Activated naive CD8-positive, alpha-beta T cell treated with anti-CD3 and anti-CD28 coated beads, Interleukin-2, amount 50 U/mL, for 24 hours (primary cell): ENCODE measurements at places on chromosomes 2 and 18.

GRCh38 chr2:67752969-67753368 is 309.8 kb downstream of the C1D start:
- no peak for DNase-seq

DNA sequence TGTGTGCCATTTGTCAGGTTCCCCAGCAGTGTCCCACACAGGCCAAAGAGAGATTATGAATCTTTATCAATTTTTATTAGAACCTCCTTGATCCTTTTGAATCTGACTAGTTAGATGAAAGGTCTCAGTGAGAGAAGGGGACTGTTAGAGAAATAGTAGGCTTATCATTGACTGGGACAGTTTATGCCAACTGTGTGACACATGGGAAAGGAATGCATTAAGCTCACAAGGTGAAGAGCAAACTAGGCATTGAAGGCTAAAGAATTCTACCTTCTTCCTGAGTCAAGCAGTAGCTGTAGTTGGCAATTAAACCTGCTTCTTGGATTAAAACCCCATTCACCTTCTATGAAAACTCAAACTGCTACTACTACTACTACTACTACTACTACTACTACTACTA is 389.6 kb upstream of the CDH19 start:
- no peak for DNase-seq

DNA sequence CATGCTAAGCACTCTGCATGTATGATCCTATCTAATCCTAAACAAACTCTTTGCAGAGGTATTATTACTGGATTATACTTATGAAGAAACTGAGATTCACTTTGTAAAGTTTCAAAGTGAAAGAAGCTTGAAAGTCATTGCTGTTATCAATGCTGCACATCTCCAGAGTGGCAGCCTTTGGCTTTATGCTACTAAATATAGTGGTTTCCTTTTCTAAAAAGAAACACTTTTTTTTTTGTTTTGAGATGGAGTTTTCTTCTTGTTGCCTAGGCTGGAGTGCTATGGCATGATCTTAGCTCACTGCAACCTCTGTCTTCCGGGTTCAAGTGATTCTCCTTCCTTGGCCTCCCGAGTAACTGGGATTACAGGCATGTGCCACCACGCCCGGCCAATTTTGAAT is 114.9 kb upstream of the RAB27B start:
- no peak for DNase-seq

- no peak for DNase-seq
Measured at GRCh38 chr2:48779019-48779716, 23.6 kb upstream of the LHCGR start.

DNA sequence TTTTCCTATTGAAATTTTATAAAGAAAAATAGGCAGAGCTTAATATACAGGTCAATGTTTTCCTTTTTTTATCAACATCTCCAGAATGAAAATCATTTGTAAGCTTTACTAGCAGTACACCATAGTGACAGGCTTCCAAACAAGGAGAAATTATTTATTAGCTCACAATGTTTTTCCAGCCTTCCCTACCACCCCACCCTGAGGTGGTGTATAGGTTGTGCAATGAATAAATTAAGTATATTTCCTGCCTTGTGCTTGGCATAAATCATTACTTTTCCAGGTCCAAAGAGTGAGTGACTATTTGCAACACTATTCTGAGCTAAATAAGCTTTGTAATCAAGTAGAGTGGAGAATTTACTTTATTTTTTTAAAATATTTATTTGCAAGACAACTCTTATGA is 876.2 kb upstream of the POU3F3 start:
- DNase-seq: no peak

DNA sequence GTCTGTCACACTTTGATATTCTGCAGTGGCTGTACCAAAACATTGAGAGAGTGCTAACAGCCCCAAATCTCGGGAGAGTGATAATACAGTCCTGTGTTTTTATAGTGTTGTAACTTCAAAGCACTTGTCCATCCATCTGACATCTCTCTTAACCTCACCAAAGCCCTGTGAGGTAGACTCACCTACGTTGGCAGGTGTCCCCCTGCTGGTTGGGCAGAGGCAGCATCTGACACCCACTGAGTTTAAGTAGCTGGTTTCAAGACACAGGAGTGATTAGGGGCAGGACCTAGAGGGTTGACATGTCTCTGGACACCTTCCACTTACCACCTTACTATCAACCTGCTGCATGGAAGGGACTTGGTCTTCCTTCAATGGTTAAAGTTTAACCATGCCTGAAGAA is 22.9 kb downstream of the COLEC12 start:
- no peak for DNase-seq

DNA sequence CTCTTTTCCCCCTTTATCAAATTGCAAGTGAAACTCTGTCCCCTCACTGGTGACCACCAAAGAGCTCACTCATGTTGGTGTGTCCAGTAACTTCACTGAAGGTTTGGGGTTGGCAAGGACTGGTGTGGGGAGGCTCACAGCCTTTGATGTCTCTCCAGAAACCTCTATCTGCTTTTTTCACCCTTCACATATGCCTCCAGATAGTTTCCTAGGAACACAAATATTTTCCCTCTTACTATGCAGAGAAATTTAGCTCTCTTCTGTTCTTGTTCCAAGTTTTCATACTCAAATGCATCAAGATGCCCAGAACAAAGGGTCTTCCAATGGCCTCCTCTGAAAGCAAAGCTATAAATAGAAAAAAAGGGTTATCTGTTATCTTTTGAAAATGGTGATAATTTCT is 20.7 kb downstream of the DTNA start:
- DNase-seq: no peak

DNA sequence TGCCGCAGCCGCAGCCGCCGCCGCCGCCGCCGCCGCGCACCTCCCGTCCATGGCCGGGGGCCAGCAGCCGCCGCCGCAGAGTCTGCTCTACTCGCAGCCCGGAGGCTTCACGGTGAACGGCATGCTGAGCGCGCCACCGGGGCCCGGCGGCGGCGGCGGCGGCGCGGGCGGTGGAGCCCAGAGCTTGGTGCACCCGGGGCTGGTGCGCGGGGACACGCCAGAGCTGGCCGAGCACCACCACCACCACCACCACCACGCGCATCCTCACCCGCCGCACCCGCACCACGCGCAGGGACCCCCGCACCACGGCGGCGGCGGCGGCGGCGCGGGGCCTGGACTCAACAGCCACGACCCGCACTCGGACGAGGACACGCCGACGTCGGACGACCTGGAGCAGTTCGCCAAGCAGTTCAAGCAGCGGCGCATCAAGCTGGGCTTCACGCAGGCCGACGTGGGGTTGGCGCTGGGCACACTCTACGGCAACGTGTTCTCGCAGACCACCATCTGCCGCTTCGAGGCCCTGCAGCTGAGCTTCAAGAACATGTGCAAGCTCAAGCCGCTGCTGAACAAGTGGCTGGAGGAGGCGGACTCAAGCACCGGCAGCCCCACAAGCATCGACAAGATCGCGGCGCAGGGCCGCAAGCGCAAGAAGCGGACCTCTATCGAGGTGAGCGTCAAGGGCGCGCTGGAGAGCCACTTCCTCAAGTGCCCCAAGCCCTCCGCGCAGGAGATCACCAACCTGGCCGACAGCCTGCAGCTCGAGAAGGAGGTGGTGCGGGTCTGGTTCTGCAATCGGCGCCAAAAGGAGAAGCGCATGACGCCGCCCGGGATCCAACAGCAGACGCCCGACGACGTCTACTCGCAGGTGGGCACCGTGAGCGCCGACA is 2.4 kb downstream of the POU3F3 start:
- DNase-seq: no peak

DNA sequence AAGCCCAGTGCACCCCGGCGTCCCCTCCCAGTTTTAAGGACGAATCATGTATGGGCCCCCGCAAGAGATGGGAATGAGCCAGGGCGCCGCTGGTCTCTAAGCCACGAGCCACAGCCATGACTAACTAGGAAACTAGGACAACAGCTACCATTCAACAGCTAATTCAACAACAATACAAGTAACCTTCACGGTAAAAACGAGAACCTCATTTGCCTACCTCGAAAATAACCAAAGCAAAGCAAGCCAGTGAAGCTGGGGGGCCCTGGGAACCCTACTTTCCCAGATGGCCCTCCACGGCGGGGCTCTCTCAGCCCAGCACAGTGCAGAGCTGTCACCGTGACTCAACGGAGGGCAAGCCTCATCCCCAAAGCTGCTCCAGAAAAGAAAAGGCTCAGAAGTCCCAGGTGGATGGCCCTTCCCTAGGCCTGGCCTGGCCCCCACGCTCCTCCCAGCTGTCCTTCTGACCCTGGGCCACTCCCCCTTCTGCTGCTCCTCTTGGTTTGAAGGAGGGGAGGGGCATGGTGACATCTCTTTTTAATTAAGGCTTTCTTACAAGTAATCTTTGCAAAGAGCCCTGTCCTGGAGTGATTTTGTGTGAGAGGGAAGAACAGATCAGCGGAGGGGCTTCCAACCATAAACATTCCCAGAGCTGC is 126.3 kb downstream of the HDAC4 start:
- DNase-seq: peak; percentile 53

GRCh38 chr2:70391988-70392387 is 90.1 kb upstream of the FAM136A start:
- DNase-seq: no peak

GRCh38 chr2:207635468-207636200 is 10.4 kb upstream of the METTL21A start:
- no peak for DNase-seq

DNA sequence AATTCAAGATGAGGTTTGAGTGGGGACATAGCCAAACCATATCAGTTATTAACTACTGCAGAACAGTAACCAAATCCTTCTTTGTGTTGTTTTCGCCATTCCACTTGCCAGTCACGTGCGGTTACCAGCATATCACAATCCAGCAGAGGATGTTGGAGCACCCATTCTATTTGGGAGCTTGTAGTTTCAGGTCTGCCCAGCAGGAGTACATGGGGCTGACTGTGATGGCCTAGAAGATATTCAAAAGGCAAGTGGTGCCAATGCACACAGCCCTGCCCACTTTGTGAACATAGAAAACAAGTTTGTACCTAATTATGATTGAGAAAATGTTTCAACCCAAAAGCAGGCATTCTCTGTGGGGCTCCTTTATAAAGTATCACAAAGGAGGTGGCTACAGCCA is 57.0 kb downstream of the ZNF519 start:
- no peak for DNase-seq

DNA sequence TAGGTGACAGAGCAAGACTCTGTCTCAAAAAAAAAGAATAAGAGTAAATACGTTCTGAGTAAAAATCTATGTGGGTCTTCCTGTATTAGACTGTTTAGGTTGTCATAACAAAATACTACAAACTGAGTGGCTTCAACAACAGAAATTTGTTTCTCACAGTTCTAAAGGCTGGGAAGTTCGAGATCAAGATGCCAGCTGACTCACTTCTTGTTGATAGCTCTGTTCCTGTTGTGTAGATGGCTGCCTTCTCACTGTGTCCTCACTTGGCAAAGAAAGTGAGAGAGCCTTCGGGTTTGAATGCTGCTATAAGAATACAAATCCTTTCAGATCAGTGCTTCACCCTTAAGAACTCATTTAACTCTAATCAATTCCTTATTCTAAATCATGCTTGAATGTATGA is 430.0 kb upstream of the VWC2L start:
- DNase-seq: no peak

DNA sequence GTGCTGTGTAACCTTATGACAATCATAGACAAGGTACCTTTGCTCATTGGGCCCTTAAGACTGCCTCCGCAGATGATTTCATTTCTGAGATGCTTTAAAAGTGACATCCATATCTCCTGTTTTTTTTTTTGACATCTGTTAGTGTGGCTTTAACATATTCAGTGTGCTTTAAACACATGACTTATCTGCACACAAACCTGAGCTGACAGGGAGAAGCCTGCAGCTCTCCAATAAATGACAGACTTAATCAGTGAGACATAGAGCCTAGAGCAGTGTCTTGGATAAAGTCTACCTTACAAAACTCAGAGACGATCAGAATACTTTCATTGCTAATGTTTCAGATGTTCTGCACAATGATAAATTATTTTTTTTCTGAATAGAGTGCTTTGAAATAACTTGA is 130.7 kb downstream of the UBE2E3 start:
- DNase-seq: no peak

DNA sequence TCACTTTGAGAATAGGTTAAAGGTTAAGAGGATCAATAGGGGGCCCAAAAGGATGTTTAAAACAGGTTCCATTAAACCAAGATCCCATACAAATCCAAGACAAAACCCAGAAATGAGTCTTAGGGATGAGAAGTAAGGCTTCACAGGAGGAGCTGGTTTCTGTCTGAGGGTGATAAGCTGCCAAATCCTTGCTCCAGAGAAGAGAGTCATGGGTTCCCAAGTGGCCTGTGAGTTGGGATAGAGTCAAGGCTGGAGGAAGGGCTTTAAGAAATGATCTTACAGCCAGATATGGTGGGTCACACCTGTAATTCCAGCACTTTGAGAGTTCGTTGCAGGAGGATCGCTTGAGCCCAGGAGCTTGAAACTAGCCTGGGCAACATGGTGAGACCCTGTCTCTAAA is 40.2 kb upstream of the LCLAT1 start:
- no peak for DNase-seq

- DNase-seq: no peak
Measured at GRCh38 chr18:9869715-9870430, 15.9 kb upstream of the TXNDC2 start.

DNA sequence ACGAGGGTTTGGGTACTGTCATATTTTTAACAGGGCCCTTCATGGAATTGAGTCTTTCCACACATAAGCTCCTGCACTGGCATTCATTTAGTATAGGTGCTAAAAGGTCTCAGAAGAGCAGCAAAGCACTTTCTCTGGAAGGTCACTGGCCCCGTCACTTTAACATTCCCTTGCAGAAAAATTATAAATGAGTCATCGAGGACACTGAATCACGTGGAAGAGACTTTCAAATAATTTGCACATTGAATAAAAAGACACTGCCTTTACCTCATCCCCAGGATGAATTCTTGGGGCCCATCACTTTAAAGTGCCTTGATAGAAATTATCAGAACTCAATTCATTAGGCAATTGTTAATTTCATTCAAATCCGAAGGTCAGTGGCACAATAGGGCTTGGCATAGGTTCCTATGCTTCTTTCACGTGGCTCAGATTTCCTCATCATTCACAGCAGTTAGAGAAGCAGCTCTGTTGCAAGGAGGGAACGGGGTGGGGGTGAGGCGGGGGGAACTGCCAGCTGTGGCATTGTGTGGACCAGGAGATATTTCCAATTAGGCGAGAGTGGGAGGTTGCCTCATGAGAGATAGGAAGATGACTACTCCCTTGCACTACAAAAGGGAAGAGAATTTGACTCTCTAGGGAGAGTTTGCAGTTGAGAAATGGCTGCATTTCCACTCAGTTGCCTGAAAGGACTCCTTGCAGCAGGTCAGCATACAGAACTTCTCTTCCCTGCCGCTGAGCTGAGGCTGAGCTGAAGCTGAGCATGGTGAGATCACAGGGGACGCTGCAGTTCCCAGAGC is 86.3 kb upstream of the NPAS2 start:
- no peak for DNase-seq

- no peak for DNase-seq
Measured at GRCh38 chr2:140797718-140798117, 1333.1 kb downstream of the LRP1B start.
